Naive thymus-derived CD4-positive, alpha-beta T cell (primary cell): ENCODE measurements at places on chromosomes 5 and 9. TPM values are rescaled to one million over a fixed set of nuclear protein-coding genes. Genes with fewer than 3 reads are reported as not detected.

Gene PRDM12
- not detected for total RNA-seq

Gene RHOBTB3
- 1.1 TPM for total RNA-seq

Gene NUDT12
- 4.7 TPM for total RNA-seq

Gene SPAG8
- total RNA-seq: 1.3 and 2.1 TPM in 2 replicates

- H3K27me3 ChIP-seq: no peaks in the 10 kb centered on the region
- H3K4me3 ChIP-seq: no peak overlapping the region
- no peak overlapping the region for H3K27ac ChIP-seq
- no peak for DNase-seq
- no peaks in the 10 kb centered on the region for H3K36me3 ChIP-seq
These were observed 616.6 kb downstream of the PDE4D start for GRCh38 chr5:59276917-59277372.

DNA sequence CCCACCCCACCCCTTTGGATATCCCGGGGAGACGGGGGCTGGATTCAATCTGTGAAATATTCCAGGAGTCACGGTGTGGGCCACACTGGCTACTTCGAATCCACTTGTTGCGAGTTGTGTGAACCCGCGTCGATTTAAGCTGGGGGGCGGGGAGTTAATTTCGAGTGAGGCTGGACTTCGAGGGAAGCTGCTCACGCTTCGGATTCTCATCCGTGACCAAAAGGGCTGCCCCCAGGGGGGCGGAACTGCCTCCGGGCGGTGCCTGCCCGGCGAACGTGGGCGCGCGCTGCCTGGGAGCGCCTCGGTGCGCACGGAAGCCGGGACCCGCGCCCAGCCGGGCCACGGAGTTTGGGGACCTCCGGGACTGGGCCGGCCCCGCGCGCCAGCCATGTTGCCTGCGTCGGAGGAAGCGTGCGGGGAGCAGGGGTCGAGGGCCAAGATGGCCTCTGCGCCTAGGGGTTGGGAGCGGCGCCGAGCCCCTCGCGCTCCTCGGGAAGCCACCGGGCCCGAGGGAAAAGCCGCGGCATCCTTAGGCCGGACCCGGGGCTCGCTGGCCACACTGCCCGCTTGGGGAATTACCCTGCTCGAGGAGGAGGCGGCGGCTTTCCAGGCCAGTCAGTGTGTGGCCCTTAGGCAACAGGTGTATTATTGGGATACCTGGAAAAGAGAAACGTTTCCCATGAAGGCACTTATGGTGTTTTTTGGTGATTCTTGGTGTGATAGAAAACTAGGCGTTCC lies 975 bp downstream of the OCLN start:
- DNase-seq: no peak
- peak overlapping the region; percentile 29 for H3K4me3 ChIP-seq
- H3K4me1 ChIP-seq: no peaks in the 10 kb centered on the region
- H3K27ac ChIP-seq: no peak overlapping the region
- no peaks in the 10 kb centered on the region for H3K36me3 ChIP-seq
- no peaks in the 10 kb centered on the region for H3K27me3 ChIP-seq

DNA sequence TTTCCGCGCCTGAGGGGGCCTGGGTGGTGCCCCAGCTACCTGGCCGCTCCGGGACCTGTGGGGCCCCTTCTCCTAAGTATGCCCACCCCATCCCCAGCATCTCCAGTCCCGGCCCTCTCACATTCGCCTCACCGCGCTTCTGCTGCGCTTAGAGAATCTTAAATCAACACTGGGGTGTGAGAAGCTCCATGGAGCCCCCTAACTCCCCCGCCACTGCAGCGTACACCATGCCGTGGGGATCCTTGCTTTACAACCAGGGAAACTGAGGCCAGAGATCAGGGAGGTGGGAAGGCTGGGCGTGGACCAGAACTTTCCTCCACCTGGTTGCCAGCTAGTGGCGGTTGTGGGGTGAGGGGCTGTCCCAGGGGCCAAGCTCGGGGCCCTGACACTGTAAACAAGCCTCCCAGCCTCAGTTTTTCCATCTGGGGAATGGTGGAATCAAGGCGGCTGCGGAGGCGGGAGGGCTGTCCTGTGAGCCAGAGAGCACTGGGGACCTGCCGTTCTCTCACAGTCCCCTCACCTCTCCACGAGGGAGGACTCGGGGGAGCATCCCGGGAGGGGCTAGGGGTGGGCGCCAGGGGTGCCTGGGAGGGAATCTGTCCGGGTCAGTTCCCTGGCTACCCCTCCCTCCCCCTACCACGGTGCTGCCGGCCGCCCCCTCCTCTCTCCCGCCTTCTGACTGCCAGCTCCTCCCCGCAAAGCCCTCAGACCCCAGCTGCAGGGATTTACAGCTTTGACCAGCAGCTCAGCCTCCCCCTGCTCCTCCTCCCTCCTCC lies 161.2 kb downstream of the C9orf50 start:
- no peak for DNase-seq
- H3K27me3 ChIP-seq: no peaks in the 10 kb centered on the region
- H3K27ac ChIP-seq: peak overlapping the region; percentile 68
- peak overlapping the region; percentile 20 for H3K4me3 ChIP-seq
- no peaks in the 10 kb centered on the region for H3K36me3 ChIP-seq
- peaks cover 32% of the 10 kb centered on the region for H3K4me1 ChIP-seq

DNA sequence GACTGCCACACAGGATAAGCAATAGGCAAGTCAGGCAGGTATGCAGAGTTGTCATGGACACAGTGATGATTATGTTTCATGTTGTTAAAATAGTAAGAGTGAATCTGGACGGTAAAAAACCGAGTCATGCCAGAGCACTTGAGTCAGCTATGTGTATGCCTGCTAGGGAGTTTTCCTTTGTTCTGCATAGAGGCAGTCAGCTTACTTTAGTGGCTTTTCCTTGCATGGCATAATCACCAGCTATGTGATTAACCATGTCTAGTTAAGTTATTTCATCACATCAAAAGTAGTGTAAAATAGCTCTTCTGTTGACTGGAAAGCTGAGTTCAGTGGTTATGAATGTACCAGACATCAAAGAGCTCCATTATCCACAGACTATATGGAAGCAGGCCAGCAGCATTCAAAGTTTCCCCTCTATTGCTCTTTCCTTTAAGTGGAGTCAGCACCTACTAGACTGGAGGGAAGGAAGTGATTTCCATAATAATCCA lies 989.8 kb downstream of the TLE1 start:
- H3K27ac ChIP-seq: no peak overlapping the region
- DNase-seq: no peak
- no peaks in the 10 kb centered on the region for H3K27me3 ChIP-seq
- no peaks in the 10 kb centered on the region for H3K4me1 ChIP-seq
- H3K4me3 ChIP-seq: no peak overlapping the region

DNA sequence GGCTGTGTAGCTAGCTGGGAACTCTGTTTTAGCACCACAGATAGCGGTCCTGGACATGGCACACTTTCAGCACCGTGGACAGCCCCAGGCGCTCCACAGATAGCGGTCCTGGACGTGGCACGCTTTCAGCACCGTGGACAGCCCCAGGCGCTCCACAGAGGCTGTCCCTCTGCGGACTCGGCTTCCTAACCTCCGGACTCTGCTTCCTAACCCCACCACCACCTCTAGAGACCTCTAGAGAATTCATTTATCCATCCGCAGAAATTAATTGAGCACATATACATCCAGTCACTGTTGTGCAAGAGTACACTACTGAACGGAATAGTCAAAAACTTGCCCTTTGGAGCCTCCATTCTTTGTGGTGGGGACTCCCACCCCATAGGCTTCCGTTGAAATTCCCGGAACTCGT lies 27.4 kb downstream of the UNC5A start:
- no peak overlapping the region for H3K4me3 ChIP-seq
- DNase-seq: peak; percentile 35
- H3K27me3 ChIP-seq: no peaks in the 10 kb centered on the region
- no peaks in the 10 kb centered on the region for H3K4me1 ChIP-seq
- H3K36me3 ChIP-seq: no peaks in the 10 kb centered on the region

- H3K36me3 ChIP-seq: no peaks in the 10 kb centered on the region
- no peak overlapping the region for H3K4me3 ChIP-seq
- DNase-seq: no peak
- H3K4me1 ChIP-seq: no peaks in the 10 kb centered on the region
- no peak overlapping the region for H3K27ac ChIP-seq
- H3K27me3 ChIP-seq: no peaks in the 10 kb centered on the region
These were observed 198.8 kb downstream of the SMARCA2 start for GRCh38 chr9:2213830-2214468.

GRCh38 chr5:93532370-93532769 lies 48.6 kb downstream of the NR2F1-AS1 start:
- H3K36me3 ChIP-seq: no peaks in the 10 kb centered on the region
- no peak overlapping the region for H3K27ac ChIP-seq
- no peak for DNase-seq
- no peaks in the 10 kb centered on the region for H3K4me1 ChIP-seq
- H3K4me3 ChIP-seq: no peak overlapping the region

DNA sequence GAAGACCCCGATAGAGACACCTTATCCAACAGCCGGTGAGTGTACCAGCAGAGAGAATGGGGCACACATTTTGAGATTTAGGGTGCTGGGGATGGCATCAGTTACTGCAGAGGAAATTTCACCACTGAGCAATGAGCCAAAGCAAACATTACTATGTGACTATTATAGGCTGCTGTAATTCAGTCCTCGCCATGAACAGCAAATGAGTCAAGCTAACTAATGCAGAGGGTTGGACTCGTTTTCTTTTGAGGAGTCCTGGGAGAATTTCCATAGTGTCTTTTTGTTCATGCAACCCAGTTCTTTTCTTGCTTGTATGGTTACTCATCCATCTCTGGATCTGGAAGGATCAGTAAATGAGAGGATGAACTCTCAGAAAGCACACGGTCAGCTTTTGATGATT lies 323.8 kb downstream of the PSAT1 start:
- no peaks in the 10 kb centered on the region for H3K27me3 ChIP-seq
- H3K4me3 ChIP-seq: no peak overlapping the region
- DNase-seq: no peak
- H3K36me3 ChIP-seq: no peaks in the 10 kb centered on the region
- H3K27ac ChIP-seq: no peak overlapping the region

GRCh38 chr5:113140837-113141671 lies 164.5 kb downstream of the DCP2 start:
- no peak overlapping the region for H3K27ac ChIP-seq
- H3K4me3 ChIP-seq: no peak overlapping the region
- no peaks in the 10 kb centered on the region for H3K4me1 ChIP-seq
- DNase-seq: no peak
- no peaks in the 10 kb centered on the region for H3K27me3 ChIP-seq

GRCh38 chr9:98838868-98839565 lies 31.5 kb downstream of the GALNT12 start:
- no peak overlapping the region for H3K27ac ChIP-seq
- H3K27me3 ChIP-seq: no peaks in the 10 kb centered on the region
- peaks cover 32% of the 10 kb centered on the region for H3K36me3 ChIP-seq
- H3K4me1 ChIP-seq: no peaks in the 10 kb centered on the region

- no peak overlapping the region for H3K27ac ChIP-seq
- DNase-seq: no peak
- no peaks in the 10 kb centered on the region for H3K36me3 ChIP-seq
- no peak overlapping the region for H3K4me3 ChIP-seq
- H3K27me3 ChIP-seq: no peaks in the 10 kb centered on the region
These were observed 103.2 kb downstream of the SNCAIP start for GRCh38 chr5:122415030-122415800.

GRCh38 chr9:117926031-117926658 lies 221.9 kb downstream of the TLR4 start:
- no peak overlapping the region for H3K4me3 ChIP-seq
- no peak for DNase-seq
- no peaks in the 10 kb centered on the region for H3K4me1 ChIP-seq

- no peak overlapping the region for H3K4me3 ChIP-seq
- no peak for DNase-seq
- H3K27ac ChIP-seq: no peak overlapping the region
- peaks cover 4% of the 10 kb centered on the region for H3K36me3 ChIP-seq
These were observed 9.7 kb downstream of the LYRM7 start for GRCh38 chr5:131180407-131180806.

DNA sequence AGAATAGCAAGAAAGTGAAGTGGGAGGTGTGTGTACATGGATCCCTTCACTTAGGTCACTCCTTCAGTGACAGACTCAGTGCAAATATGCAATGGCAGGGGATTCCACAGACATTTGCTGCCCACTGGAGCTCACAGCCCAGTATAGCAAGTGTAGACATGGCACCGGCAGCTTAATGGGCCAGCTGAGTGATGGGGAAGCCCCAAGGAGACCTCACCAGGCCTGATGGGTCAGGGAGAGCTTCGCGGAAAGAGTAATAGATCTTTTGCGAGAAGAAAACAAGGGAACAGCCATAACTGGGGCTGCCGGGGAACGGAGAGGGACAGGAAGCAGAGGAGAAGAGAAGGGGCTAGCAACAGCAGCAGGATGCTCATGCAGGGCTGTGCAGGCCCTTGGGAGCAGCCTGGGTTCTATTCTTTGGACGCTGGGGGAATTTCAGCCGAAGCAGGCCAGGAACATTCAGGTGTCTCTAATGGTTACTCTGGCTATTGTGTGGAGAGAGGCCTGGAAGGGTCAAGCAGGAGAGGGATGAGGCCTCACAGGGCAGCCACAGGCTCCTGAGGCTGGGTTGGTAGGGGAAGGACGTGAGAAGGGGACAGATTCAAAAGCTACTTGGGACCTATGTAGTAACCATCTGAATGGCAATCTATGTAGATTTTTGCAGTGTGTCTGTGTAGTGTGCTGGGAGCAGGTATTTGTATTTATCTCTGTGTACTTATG lies 27.0 kb downstream of the TCF7 start:
- peak overlapping the region; percentile 97 for H3K27ac ChIP-seq
- peaks cover 97% of the 10 kb centered on the region for H3K36me3 ChIP-seq
- H3K27me3 ChIP-seq: no peaks in the 10 kb centered on the region
- H3K4me1 ChIP-seq: peaks cover 53% of the 10 kb centered on the region

GRCh38 chr9:117622347-117622746 lies 81.9 kb upstream of the TLR4 start:
- no peaks in the 10 kb centered on the region for H3K27me3 ChIP-seq
- no peaks in the 10 kb centered on the region for H3K4me1 ChIP-seq

- H3K4me3 ChIP-seq: no peak overlapping the region
- no peaks in the 10 kb centered on the region for H3K27me3 ChIP-seq
- H3K27ac ChIP-seq: no peak overlapping the region
- no peak for DNase-seq
These were observed 12.8 kb upstream of the FBXL7 start for GRCh38 chr5:15487228-15487627.

GRCh38 chr9:134916161-134916665 lies 1.5 kb downstream of the FCN1 start:
- no peaks in the 10 kb centered on the region for H3K4me1 ChIP-seq
- H3K27me3 ChIP-seq: no peaks in the 10 kb centered on the region
- no peaks in the 10 kb centered on the region for H3K36me3 ChIP-seq
- H3K4me3 ChIP-seq: no peak overlapping the region
